ENCODE measurements at places on chromosomes 6 and 20. TPM values are rescaled to one million over a fixed set of nuclear protein-coding genes. Genes with fewer than 3 reads are reported as not detected.

DNA sequence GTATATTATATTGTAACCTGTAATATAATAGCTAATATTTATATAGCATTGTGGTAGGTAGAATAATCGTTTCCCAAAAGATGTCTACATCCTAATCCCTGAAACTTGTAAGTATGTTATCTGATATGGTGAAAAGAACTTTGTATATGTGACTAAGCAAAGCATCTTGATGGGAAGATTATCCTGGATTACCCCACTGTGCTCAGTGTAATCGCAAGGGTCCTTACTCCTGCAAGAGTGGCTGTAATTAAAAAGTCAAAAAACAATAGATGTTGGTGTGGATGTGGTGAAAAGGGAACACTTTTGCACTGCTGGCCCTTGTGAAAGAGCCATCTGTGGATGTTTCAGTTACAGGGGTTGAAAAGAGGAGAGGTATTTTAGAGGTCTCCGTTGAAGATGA, 95.2 kb downstream of the EDN1 start:
- DNase-seq, result no peak

GRCh38 chr20:61532736-61533135, 280.7 kb downstream of the CDH4 start:
- no peak for DNase-seq

GRCh38 chr20:25338112-25339023, 52.3 kb downstream of the ABHD12 start:
- no peak for DNase-seq

DNA sequence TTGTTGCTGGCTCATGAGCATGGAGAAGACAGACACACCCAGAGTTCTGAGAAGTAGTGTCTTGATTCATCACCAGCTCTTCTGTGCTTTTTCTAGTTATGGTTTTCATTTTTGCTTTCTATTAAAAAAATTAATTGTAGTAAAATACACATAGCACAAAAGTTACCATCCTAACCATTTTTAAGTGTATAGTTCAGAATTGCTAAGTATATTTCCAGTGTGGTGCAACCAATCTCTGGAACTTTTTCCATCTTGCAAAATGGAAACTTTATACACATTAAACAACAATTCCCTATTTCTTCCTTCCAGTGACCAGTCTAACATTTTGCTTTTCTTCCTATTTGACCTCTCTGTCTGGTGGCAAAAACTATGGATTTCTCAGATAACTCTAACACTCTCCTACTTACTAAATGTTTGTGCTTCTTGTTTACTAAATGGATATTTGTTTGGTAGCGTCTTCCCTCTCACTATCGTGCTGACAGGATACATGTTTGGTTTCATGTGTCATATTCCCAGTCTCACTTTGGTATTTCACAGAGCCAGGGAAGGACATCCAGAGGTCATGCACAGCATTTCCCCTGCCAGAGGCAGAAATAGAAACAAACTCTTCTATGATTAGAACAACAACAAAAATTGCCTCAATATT, 40.6 kb downstream of the TXLNB start:
- no peak for DNase-seq

GRCh38 chr20:56454754-56455153, 13.7 kb upstream of the RTF2 start:
- DNase-seq, result peak; percentile 35

DNA sequence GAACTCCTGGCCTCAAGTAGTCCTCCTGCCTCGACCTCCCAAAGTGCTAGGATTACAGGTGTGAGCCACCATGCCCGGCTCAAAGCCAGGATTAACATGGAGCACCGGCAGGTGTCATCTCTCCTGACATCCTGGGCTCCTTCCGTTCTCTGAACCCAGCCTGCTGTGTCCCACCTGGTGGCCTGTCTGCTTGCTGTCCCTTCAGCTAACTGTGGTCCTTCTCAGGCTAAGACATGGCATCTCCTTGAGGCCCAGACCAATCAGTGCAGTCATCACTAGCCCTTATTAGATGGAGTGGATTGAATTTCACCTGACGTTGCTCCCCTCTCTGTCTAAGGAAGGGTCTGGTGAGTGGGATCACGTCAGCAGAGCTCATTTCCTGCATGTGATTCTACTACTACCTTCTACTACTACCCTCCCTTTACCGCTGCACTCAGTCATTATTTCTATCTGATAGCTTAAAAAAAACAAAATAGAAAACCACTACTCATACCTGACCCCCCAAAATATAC, 28.0 kb upstream of the SYNJ2 start:
- peak; percentile 33 for DNase-seq

- DNase-seq, result no peak
These were observed 199.2 kb downstream of the MAFB start for GRCh38 chr20:40489886-40490285.

- no peak for DNase-seq
These were observed 284.7 kb downstream of the CDH26 start for GRCh38 chr20:60242836-60243505.

- no peak for DNase-seq
These were observed 27.4 kb downstream of the DDO start for GRCh38 chr6:110387986-110388385.

GRCh38 chr20:31490752-31491151, 15.7 kb downstream of the REM1 start:
- no peak for DNase-seq

DNA sequence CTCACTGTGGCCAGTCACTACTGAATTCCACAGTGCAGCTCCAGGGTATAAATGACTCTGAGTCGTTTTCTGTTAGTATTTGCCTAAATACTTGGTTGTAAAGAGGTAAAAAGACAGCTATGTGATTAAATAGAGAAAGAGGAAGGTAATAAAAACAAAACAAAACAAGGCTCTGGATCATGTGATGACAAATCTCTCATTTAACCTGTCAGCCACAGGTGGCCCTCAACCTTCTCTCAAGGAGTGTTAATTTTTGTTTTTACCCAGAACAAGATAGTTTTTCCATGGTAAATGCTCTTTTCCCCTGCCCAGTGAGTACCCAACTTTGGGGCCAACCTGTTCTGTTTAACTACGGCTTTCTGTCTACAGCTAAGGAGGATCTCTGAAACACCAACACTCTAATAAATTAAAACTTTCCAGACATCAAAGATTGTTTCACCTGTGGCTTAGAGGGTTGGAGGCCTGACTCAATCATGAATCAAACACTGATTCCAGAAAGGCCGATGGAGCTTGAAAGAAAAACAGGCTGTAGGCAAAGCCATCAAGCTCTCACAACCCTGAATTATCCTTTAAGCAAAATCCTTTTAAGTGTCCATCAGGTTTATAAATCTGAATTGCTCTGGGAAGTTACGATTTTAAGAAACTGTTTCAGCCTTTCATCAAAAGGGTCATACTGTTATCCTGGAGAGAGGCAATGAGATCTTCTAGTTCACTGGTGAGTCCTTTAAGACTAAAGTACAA, 81.5 kb upstream of the BCLAF1 start:
- DNase-seq, result no peak

- DNase-seq, result no peak
These were observed 113.5 kb downstream of the CD83 start for GRCh38 chr6:14231071-14231483.

TNF gene
- total RNA-seq, result 233 TPM

CRIP3 gene
- 55.0 TPM for total RNA-seq

COL9A1 gene
- total RNA-seq, result not detected

PPP1R14C gene
- total RNA-seq, result 0.32 TPM

MAS1 gene
- total RNA-seq, result not detected

PRL gene
- total RNA-seq, result not detected

C20orf202 gene
- total RNA-seq, result not detected

ZSCAN9 gene
- total RNA-seq, result 18.9 TPM

GSTA2 gene
- total RNA-seq, result not detected
